ENCODE measurements at places on chromosomes 5 and 9.

- DNase-seq, result no peak
Observed at GRCh38 chr5:8057769-8058168, 188.8 kb downstream of the MTRR start.

- no peak for DNase-seq
Observed at GRCh38 chr9:129026442-129027223, 1.5 kb downstream of the SH3GLB2 start.

DNA sequence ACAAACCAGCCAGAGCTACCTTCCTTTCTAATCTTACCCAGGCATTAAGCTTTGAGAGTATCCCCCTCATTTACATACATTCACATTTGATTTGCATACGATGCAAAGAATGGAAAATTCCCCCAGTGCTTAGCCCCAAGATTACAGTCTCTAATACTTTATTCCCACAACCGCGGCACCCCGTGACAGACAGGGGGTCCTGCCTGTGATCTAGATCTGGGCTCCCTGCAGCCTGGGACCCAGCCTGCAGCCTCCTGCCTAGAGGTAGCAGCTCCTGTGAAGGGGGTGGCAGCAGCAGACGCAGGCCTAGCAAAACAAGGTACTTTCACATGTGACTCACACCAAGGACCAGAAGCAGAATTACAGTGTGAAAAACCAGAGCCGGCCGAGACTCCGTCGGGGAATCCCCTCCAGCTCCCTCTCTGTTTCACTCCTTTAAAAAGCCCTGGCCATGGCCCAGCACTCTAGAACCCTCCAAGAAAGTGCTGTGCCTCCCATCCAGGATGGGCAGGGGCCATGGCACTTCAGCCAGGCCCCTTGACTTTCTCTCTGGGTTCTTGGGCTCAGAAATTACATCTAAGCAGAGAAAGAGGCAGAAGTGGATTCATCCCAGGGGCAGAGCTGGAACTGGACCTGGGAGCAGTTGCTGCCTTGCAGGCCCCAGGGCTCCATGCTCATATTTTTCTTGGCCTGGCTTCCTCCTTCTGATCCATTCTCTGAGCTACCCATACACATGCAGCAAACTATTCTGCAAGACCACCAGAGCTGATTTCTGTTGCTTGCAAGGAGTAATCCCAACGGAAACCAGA is 14.0 kb upstream of the TCF7 start:
- peak; percentile 85 for DNase-seq

DNA sequence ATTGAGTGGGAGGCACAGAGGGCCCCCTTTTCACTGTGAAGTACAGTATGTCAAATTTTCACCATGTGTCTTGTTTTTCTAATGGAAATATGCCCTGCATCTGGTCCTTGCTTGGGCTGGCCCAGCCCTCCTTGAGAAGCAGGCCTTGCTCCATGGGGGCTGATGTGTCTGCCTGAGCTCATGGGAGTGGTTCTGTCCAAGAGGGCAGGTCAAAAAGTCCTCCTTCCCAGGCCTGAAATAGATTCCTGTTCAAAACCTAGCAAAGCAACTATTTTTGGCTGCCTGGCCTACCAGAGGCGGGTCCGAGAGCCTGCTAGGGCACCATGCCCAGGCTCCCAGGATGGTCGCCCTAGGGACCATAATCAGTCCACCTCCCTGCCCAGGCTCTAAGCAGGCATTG is 40.5 kb upstream of the NEURL1B start:
- no peak for DNase-seq

- no peak for DNase-seq
Observed at GRCh38 chr5:6615034-6615815, 17.6 kb downstream of the NSUN2 start.

DNA sequence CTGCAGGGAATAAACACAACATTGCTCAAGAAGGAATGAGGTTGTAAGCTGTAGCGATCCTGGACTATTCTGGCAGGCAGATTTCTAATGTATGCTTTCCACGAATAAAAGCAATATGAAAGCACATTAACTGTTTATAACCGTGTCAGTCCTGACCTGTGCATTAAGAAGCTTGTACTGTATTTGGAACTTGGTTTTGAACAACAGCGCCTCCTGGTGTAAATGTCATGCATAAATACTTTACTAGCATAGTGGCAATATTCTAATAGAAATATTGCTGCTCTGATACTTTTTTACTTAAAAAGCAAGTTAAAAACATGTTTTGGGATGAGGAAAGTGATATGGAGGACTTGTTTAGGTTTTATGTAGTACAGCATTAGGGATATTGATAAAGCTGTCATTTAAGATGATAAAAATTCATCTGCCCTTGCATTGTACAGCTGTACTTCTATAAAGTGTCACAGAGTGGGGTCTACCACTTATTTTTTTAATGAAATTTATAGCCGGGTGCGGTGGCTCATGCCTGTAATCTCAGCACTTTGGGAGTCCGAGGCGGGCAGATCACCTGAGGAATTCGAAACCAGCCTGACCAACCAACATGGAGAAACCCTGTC is 70.7 kb upstream of the GNE start:
- peak; percentile 75 for DNase-seq

- no peak for DNase-seq
Observed at GRCh38 chr9:18910916-18911315, 122.1 kb downstream of the SAXO1 start.
